Brain microvascular endothelial cell (primary cell): ENCODE measurements at places on chromosomes 3 and 15.

DNA sequence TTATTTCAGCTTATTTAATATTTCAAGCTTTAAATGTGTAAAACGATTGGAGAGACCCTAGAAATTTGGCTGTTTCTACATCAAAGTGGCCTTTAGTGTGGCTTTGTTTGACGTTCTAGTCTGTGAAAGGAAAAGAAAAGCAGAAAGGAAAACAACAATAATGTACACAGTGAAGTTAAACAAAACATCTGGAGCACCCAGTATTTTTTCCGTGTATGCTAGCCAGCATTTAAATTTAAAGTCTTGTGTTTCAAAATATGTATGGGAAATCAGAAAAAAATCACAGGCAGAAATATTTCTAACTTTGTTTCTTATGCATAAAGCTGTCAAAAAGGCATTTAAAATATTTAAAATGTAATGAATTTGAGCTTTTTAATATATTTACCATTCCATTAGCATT, 218.1 kb downstream of the NAALADL2 start:
- DNase-seq: no peak

DNA sequence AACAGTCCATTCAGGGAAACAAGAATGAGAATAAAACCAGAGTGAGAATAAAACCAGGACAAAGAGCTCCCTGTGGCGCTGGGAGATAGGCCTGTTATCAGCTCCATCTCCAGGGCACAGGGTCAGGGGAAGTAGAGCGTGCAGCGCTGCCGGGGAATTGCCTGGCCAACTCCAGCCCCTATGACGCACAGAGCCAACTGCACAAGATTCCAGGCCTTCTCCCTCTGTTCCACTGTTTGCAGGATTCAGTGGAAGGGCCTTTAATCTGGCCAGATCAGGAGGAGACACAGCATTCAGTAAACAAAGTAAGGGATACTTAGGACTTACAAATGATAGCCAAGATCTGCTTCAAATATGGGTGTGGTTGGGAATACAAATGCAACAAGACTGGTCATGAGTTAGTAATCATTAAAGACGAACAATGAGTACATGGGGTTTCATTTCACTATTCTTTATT, 49.4 kb downstream of the ITGB5 start:
- peak; percentile 91 for DNase-seq

GRCh38 chr3:197750858-197751737, 1.4 kb downstream of the FYTTD1 start:
- DNase-seq: peak; percentile 43

- no peak for DNase-seq
Observed at GRCh38 chr15:68028888-68029207, 25.3 kb upstream of the PIAS1 start.

GRCh38 chr15:78093242-78094020, 1.1 kb downstream of the SH2D7 start:
- peak; percentile 65 for DNase-seq

DNA sequence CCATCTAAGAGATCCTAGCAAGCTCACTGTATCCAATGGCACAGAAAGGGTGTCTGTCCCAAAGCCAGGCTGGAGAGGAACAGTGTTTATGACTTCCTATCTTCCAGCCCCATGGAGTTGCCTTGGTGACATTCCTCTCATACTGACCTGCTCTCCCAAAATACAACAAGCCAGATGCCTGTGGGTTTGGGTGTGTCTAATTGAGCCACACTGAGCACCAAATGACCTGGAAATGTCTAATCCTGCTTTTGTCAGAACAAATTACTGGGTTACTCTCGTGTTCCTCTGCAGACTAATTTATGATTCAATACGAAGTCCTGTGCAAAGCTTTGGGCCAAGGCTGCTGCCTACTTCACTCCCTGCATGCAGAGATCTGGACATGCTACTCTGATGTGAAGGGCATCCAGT, 98.1 kb upstream of the STRIT1 start:
- peak; percentile 3 for DNase-seq

- DNase-seq: peak; percentile 38
Observed at GRCh38 chr15:52331490-52332240, 36.1 kb upstream of the MYO5C start.

DNA sequence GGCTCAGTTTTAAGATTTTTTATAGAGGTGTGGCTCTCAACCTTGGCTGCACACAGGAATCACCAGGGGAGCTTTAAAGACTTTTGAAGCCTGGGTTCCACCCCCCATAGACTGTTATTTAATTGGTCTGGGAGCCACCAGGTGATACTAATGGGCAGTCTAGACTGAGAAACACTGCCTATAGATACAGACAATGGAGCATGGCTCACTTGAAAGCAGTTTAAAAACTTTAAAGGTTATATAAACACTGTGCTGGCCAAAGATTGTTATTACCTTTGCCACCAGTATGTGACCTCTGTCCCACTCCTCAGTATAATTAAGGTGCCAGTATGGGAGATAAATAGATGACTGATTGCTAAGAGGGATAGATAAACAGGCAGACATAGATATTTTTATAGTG, 3.8 kb downstream of the GOLIM4 start:
- no peak for DNase-seq

GRCh38 chr3:185594073-185594472, 8.0 kb downstream of the SENP2 start:
- no peak for DNase-seq
